ENCODE measurements at places on chromosomes 13 and 19. TPM values are rescaled to one million over a fixed set of nuclear protein-coding genes. Genes with fewer than 3 reads are reported as not detected.

GRCh38 chr19:2491130-2491801 lies 15.3 kb downstream of the GADD45B start:
- H3K4me1 ChIP-seq = peaks cover 27% of the 10 kb centered on the region
- DNase-seq = no peak
- H3K36me3 ChIP-seq = no peaks in the 10 kb centered on the region
- peak overlapping the region; percentile 57 for H3K4me3 ChIP-seq
- H3K27me3 ChIP-seq = peaks cover 12% of the 10 kb centered on the region
- H3K27ac ChIP-seq = no peak overlapping the region

DNA sequence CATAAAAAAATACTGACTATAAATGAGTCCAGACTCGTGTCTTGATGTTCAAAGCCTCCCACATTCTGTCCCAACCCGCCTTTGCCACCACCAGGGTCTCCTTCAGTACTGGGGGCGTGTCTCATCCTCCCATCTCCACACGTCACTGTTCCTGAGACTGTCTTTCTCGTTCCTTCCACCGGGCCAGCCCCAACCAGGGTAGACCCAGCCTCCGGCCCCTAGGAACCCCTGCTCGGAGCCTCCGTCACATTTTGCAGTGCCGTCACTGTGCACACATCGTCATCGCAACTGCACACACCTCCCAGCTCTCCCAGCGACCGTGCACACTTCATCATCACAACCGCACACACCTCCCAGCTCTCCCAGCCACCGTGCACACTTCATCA lies 73.4 kb downstream of the SPACA7 start:
- H3K27ac ChIP-seq = no peak overlapping the region
- peaks cover 2% of the 10 kb centered on the region for H3K36me3 ChIP-seq
- DNase-seq = no peak
- peaks cover 39% of the 10 kb centered on the region for H3K27me3 ChIP-seq

- no peaks in the 10 kb centered on the region for H3K4me1 ChIP-seq
- no peak overlapping the region for H3K4me3 ChIP-seq
- H3K36me3 ChIP-seq = no peaks in the 10 kb centered on the region
- peaks cover 14% of the 10 kb centered on the region for H3K27me3 ChIP-seq
Observed at GRCh38 chr13:103194871-103195270, 128.7 kb upstream of the SLC10A2 start.

- H3K27me3 ChIP-seq = peaks cover 16% of the 10 kb centered on the region
- no peak overlapping the region for H3K4me3 ChIP-seq
- H3K36me3 ChIP-seq = no peaks in the 10 kb centered on the region
- DNase-seq = no peak
Observed at GRCh38 chr19:694481-695351, 536 bp downstream of the PRSS57 start.

- DNase-seq = no peak
- no peak overlapping the region for H3K27ac ChIP-seq
- H3K4me3 ChIP-seq = no peak overlapping the region
Observed at GRCh38 chr13:24115671-24116070, 44.8 kb upstream of the SPATA13 start.

DNA sequence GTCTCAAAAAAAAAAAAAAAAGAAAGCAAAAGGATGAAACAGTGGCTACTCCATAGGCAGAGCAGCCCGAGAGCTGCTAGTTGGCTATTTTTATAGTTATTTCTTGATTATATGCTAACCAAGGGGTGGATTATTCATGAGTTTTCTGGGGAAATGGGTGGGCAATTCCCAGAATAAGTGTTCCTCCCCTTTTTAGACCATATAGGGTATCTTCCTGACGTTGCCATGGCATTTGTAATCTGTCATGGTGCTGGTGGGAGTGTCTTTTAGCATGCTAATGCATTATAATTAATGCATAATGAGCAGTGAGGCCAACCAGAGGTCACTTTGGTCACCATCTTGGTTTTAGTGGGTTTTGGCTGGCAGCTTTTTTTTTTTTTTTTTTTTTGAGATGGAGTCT lies 25.4 kb upstream of the OR10H1 start:
- no peak overlapping the region for H3K27ac ChIP-seq
- H3K27me3 ChIP-seq = no peaks in the 10 kb centered on the region
- DNase-seq = no peak
- H3K4me3 ChIP-seq = no peak overlapping the region

DNA sequence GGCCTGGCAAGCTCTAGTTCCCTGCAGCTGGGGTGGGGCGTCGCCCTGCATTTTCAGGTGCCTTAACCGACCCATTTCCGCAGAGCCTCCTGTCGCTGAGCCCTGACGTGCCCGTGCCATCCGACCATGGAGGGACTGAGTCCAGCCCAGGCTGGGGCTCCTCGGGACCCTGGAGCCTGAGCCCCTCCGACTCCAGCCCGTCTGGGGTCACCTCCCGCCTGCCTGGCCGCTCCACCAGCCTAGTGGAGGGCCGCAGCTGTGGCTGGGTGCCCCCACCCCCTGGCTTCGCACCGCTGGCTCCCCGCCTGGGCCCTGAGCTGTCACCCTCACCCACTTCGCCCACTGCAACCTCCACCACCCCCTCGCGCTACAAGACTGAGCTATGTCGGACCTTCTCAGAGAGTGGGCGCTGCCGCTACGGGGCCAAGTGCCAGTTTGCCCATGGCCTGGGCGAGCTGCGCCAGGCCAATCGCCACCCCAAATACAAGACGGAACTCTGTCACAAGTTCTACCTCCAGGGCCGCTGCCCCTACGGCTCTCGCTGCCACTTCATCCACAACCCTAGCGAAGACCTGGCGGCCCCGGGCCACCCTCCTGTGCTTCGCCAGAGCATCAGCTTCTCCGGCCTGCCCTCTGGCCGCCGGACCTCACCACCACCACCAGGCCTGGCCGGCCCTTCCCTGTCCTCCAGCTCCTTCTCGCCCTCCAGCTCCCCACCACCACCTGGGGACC lies 1.2 kb downstream of the ZFP36 start:
- H3K36me3 ChIP-seq = peaks cover 22% of the 10 kb centered on the region
- DNase-seq = peak; percentile 52
- peak overlapping the region; percentile 94 for H3K4me3 ChIP-seq
- peaks cover 54% of the 10 kb centered on the region for H3K4me1 ChIP-seq

DNA sequence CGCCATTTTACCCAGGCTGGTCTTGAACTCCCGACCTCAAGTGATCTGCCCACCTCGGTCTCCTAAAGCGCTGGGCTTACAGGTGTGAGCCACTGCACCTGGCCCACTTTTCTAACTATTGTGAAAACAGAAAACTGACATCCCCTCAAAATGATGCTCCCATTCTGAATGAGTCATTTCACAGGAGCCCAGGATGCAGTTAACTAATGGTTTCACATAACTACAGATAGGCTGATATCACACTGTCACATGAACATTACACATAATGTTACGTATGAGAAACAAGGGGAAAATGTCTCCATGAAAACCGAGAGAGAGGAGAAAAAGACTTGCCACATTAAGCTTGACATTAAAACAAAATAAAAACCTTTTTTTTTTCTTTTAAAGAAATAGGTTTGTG lies 37.5 kb downstream of the N4BP2L2 start:
- H3K4me3 ChIP-seq = no peak overlapping the region
- DNase-seq = no peak
- H3K36me3 ChIP-seq = no peaks in the 10 kb centered on the region
- H3K4me1 ChIP-seq = peaks cover 13% of the 10 kb centered on the region
- H3K27ac ChIP-seq = no peak overlapping the region
- H3K27me3 ChIP-seq = no peaks in the 10 kb centered on the region

GRCh38 chr19:6516018-6516658 lies 14.0 kb upstream of the TUBB4A start:
- peaks cover 28% of the 10 kb centered on the region for H3K4me1 ChIP-seq
- no peaks in the 10 kb centered on the region for H3K36me3 ChIP-seq
- H3K27ac ChIP-seq = peak overlapping the region; percentile 71
- peak overlapping the region; percentile 99 for H3K4me3 ChIP-seq

- peak overlapping the region; percentile 100 for H3K27ac ChIP-seq
- DNase-seq = no peak
- peaks cover 2% of the 10 kb centered on the region for H3K36me3 ChIP-seq
- H3K27me3 ChIP-seq = no peaks in the 10 kb centered on the region
Observed at GRCh38 chr13:30148171-30148754, 159.1 kb downstream of the KATNAL1 start.

DNA sequence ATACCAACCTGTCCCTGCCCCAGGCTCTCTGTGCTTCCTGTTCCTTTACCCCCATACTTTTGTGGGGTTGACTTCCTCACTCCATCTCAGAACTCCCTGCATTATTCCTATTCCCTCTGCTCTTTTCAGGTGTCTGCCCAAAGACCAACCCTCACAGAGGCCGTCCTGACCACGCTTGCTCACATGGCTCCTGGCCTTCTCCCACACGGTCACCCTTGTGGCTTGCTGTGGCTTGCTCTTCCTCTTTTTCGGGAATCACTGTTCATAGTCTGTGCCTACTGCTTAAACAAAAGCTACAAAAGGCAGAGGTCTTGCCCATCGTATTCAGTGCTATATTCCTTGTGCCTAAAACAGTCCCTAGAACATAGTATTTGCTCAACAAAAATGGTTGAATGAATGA lies 25.2 kb upstream of the ARGLU1 start:
- H3K27ac ChIP-seq = no peak overlapping the region
- peaks cover 7% of the 10 kb centered on the region for H3K36me3 ChIP-seq
- H3K4me1 ChIP-seq = peaks cover 6% of the 10 kb centered on the region
- H3K27me3 ChIP-seq = peaks cover 30% of the 10 kb centered on the region
- no peak for DNase-seq

DNA sequence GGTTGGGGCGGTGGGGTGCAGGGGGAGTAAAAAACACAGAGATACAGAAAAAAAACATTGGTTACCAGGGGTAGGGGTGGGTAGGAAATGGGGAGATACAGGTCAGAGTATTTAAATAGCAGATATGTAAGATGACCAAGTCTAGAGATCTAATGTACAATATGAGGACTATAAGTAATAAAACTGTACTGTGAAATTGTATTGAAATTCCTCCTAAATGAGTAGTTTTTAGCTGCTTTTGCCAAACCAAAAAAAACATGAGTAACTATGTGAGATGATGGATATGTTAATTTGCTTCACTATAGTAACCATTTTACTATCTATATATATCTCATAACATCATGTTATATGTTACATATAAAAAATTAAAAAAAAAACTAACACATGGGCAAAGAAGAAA lies 29.6 kb downstream of the VWA8 start:
- peak overlapping the region; percentile 47 for H3K27ac ChIP-seq
- H3K4me1 ChIP-seq = peaks cover 22% of the 10 kb centered on the region
- H3K4me3 ChIP-seq = no peak overlapping the region
- peaks cover 4% of the 10 kb centered on the region for H3K36me3 ChIP-seq
- no peak for DNase-seq

- DNase-seq = no peak
- H3K36me3 ChIP-seq = no peaks in the 10 kb centered on the region
- no peaks in the 10 kb centered on the region for H3K4me1 ChIP-seq
Observed at GRCh38 chr19:788983-789700, 8.1 kb upstream of the PTBP1 start.

DNA sequence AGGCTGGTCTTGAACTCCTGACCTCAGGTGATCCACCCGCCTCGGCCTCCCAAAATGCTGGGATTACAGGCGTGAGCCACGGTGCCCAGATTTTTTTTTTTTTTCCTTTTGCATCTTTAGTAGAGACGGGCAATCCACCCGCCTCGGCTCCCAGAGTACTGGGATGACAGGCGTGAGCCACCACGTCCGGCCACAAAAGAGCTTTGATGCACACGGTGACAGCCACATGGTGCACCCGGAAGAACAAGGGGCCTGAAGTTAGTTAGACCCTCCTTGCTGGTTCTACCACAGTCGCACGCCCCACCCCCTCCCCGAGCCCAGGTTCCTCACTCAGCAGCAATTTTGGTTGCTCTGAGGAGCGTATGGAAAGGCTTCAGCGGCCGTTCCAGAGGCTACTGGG lies 54.2 kb upstream of the USE1 start:
- peaks cover 5% of the 10 kb centered on the region for H3K36me3 ChIP-seq
- DNase-seq = no peak
- H3K4me3 ChIP-seq = no peak overlapping the region
- H3K4me1 ChIP-seq = peaks cover 2% of the 10 kb centered on the region

GRCh38 chr13:21429211-21429610 lies 29.9 kb downstream of the ZDHHC20 start:
- no peaks in the 10 kb centered on the region for H3K36me3 ChIP-seq
- H3K27me3 ChIP-seq = no peaks in the 10 kb centered on the region
- H3K27ac ChIP-seq = no peak overlapping the region
- no peak for DNase-seq

GRCh38 chr13:105255472-105255871 lies 1280.0 kb downstream of the EFNB2 start:
- H3K4me3 ChIP-seq = no peak overlapping the region
- no peak overlapping the region for H3K27ac ChIP-seq
- no peaks in the 10 kb centered on the region for H3K4me1 ChIP-seq

GRCh38 chr13:27534981-27535380 lies 84.6 kb upstream of the MTIF3 start:
- H3K27me3 ChIP-seq = no peaks in the 10 kb centered on the region
- no peak overlapping the region for H3K4me3 ChIP-seq
- no peak for DNase-seq
- H3K27ac ChIP-seq = no peak overlapping the region

GRCh38 chr19:14214580-14214979 lies 8.6 kb upstream of the ADGRL1 start:
- no peak for DNase-seq
- H3K4me3 ChIP-seq = peak overlapping the region; percentile 72
- H3K27ac ChIP-seq = peak overlapping the region; percentile 70
- H3K4me1 ChIP-seq = peaks cover 12% of the 10 kb centered on the region
- H3K27me3 ChIP-seq = peaks cover 6% of the 10 kb centered on the region

DNA sequence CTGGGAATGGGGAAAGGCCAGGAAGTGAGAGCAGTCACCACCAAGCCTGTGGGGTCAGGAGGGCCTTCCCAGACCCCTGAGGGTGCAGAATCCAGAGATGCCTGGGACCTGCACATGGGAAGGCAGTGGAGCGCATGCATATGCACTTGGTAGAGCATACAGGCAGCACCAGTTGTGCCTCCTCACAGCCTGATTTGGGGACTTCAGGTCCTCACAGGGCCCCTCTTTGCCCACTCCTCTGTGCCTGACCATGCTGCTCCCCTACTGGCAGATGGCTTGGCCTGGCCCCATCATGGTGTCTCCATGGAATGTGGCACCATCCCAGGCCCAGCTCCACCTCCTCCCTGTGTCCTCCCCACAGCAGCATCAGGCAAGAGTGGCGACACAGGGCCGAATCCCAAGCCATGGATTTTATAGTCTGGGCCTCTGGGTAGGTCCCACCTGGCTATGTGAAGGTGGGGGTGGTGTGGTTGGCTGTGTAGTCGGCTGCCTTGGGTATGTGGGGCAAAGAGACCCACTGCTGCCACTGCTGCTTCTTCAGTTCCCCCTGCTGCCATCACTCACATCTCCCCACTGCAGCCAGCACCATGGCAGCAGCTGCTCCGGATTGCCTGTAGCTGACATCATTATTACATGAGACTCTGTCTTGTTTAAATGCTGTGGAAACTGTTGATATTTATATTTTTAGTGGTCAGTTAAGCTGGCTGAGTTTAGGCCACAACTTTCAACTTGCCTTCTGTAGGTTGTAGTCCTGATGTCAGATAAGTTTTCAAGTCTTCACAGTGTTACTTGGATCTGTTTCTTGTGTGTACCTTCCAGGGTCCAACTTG lies 247.0 kb downstream of the GPC6 start:
- H3K36me3 ChIP-seq = no peaks in the 10 kb centered on the region
- H3K4me1 ChIP-seq = no peaks in the 10 kb centered on the region

GRCh38 chr13:106343836-106344235 lies 191.6 kb downstream of the EFNB2 start:
- peaks cover 14% of the 10 kb centered on the region for H3K27me3 ChIP-seq
- no peak for DNase-seq
- no peak overlapping the region for H3K27ac ChIP-seq
- no peaks in the 10 kb centered on the region for H3K36me3 ChIP-seq
- H3K4me3 ChIP-seq = no peak overlapping the region

ZIC5 gene
- total RNA-seq = not detected

STOML3 gene
- total RNA-seq = not detected

KRI1 gene
- 33.9 TPM for total RNA-seq

GRIN3B gene
- 1.8 TPM for total RNA-seq

RNF225 gene
- total RNA-seq = not detected

ARRDC5 gene
- total RNA-seq = 4.8 TPM

AMER2 gene
- not detected for total RNA-seq
